ENCODE measurements at places on chromosomes 4 and X.

- DNase-seq = no peak
These were observed 107.0 kb downstream of the REPS2 start for GRCh38 chrX:17053502-17053901.

- no peak for DNase-seq
These were observed 15.0 kb downstream of the CFAP99 start for GRCh38 chr4:2433609-2434350.

DNA sequence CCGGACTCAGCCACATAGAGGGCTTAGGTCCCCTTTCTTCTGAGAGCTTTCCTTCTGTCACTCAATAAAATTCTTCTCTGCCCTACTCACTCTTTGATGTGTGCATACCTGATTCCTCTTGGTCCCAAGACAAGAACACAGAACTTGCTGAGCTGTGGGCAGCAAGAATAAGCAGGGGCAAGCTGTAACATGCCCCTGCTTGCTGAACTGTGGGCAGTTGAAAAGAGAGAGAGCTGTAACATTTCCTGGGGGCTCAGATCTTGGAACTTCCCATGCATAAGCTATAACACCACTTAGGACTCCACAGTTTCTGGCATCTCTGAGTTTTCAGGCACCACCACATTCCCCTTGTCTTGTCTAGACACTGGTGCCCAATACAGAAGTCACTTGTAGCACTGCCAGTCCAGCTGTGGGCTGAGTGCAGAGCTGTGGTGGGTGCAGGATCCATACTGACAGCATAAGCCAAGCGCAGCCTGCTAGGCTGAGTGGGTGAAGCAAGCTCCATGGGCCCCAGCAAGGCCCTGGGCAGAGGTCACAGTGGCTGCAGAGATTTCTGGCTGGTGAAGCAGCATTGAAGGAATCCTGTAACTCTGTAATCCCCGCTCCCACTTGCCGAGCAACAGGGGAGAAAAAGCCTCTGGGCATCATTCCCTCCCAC, 241.2 kb downstream of the PCDH10 start:
- no peak for DNase-seq

- no peak for DNase-seq
These were observed 8.5 kb downstream of the RAPGEF2 start for GRCh38 chr4:159111416-159111815.

DNA sequence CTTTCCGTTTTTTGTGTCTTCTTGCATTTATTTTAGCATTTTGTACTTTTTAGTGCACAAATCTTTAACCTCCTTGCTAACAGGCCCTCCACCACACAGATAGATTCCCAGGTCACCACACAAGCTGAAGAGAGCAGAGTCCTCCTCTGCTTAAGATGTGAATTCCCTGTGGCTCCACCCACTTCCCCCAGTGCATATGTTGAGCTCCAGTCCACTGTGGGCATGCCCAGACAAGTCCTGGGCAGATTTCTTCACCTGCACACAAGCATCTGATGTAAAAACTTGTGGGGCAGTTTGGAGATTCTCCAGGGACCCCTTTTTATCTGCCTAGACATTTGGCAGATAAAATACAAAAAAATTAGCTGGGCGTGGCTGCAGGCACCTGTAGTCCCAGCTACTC, 19.8 kb upstream of the PASD1 start:
- no peak for DNase-seq

DNA sequence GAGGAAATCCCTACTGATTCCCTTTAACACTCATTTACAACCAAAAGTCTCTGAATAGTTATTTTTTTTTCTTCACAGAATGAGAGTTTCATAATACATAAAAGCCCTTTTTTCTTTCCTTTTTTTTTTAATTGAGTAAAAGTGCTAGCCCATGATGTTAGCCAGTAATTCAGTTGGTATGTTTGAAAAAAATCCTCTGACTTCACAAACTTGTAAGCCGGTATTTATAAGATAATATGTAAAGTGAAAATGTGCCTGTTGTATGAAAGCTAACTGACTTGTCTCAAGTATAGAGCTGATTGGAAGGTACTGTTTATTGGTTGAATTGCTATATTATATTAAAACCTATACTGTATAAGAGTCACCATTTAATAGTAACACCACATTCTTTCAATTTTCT, 70.2 kb upstream of the NEIL3 start:
- no peak for DNase-seq

GRCh38 chrX:585115-585808, 45.3 kb upstream of the SHOX start:
- DNase-seq = no peak

DNA sequence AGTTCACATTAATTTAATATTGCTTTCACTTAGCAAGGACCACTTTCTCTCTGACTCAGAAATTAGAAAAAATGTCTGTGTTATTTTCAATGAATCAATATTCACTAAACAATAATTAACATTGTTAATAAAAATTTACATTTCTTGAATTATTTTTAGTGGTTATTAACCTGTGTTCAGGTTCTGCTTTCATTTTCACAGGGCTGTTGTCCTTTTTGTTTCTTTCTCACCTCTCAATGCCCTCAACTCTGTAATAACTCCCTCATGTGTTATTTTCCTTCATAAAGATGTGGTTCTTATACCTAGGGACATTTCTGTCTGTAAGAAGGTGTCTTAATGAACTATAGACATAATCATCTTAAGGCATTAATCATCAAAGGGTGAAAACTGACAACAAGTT, 43.1 kb upstream of the PRR27 start:
- no peak for DNase-seq

GRCh38 chr4:121875652-121876051, 5.4 kb upstream of the BBS7 start:
- DNase-seq = no peak

DNA sequence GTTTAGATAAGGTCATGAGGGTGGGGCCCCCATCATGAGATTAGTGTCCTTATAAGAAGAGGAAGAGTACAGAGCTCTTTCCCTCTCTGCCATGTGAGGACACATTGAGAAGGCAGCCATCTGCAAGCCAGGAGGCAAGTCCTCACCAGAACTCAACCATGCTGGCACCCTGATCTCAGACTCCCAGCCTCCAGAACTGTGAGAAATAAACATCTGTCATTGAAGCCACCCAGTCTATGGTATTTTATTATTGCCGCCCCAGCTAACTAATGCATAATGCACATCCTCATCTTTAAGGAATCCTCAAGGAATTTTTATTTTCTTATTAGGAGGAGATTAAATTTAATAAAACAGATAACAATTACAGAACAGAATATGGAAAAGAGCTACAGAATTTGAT, 16.7 kb upstream of the EXOSC9 start:
- DNase-seq = no peak

- no peak for DNase-seq
These were observed 158.0 kb upstream of the PRDX4 start for GRCh38 chrX:23509256-23509655.

GRCh38 chr4:35739308-35739707, 505.0 kb downstream of the ARAP2 start:
- DNase-seq = no peak

DNA sequence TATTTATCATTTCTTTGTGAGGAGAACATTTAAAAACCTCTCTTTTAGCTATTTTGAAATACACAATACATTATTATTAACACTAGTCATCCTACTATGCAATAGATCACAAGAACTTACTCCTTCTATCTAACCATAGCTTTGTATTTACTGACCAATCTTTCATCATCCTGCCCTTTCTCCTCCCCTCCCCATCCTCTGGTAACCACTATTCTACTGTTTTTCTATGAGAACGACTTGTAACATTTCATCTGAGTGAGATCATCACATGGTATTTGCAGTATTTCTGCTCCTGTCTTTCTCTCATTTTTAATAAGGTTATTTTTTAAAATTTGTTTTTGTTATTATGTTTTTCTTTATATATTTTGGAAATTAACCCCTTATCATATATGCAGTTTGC, 331.8 kb downstream of the TEX13C start:
- DNase-seq = no peak

GRCh38 chr4:104352211-104352610, 142.5 kb downstream of the CXXC4 start:
- DNase-seq = no peak

- DNase-seq = no peak
These were observed 20.5 kb downstream of the HADH start for GRCh38 chr4:108010167-108010566.

DNA sequence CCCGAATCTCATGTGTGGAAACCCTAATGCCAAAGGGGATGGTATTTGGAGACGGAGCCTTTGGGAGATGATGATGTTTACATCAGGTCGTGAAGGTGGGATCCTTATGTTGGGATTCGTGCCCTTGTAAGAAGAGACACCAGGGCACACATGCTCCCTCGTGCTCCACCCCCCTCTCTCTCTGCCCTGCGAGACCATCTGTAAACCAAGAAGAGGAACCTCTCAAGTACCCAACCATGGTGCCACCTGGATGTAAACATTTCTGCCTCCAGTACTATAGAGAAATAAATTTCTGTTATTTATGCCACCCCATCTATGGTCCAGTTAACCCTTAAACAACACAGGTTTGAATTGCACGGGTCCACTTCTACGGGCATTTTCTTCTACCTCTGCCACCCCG, 179.4 kb downstream of the DHRSX start:
- DNase-seq = no peak

GRCh38 chr4:1329408-1330371, 17.3 kb upstream of the UVSSA start:
- no peak for DNase-seq

- no peak for DNase-seq
These were observed 33.5 kb upstream of the CYBB start for GRCh38 chrX:37746218-37746941.

GRCh38 chr4:186172546-186172945, 18.8 kb upstream of the CYP4V2 start:
- DNase-seq = no peak

DNA sequence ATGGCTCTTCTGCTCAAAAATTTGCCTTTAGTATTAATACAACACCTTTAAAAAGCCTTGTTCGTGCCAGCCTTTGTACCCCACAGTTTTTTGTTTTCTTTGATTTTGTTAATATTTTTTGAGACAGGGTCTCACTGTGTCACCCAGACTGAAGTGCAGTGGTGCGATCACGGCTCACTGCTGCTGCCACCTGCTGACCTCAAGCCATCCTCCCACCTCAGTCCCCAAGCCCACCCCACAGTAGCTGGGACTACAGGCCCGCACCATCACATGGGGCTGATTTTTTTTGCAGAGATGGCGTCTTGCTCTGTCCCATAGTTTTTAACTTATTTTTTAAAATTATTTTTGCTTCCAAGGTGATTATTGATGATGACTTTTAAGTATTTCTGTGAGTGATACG, 134.0 kb downstream of the HTR2C start:
- DNase-seq = no peak

- DNase-seq = no peak
These were observed 18.0 kb downstream of the DGKQ start for GRCh38 chr4:955161-955921.

DNA sequence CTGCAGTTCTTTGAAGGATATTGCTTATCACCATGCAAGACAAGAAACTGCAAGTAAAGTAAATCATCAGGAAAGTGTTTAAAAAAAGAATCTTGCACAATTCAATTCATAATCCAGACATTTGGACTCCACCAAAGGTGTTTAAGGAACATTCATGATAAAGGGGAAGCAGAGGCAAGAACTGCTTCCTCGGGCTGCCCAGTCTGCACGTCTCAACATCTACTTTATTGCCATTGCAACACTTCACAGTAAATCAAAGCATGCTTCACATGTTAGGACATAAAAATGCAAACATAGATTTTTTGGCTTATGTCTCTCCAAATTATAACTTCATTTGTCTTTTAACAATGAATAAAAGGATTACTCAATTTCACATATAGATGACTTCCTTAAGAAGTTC, 42.5 kb downstream of the MID1 start:
- DNase-seq = no peak

DNA sequence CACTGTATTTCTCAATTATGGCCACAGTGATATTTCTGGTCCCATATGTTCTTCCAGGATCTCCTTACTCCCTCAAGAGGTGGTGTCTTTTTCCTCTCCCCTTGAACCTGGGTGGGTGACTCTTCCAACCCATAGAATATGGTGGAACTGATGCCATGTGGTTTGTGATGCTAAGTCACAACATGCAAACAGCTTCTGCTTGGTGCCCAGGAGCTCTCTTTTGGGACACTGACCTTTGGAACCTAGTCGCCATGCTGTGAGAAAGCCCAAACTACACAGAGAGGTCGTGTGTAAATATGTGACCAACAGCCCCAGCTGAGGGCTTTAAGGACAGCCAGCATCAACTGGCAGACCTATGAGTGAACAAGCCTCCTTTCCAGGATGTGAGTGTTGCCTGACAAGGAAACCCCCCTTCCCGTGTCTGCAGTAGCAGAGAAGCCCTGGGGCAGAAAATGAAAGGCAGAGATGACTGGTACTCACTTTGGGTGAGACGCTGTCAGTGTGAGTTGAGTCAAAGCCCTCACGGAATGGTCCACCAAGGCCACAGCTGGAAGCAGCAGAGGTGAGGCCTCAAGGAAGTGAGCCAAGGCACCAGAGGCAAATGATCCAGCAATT, 223.4 kb downstream of the BCOR start:
- DNase-seq = no peak

- no peak for DNase-seq
These were observed 35.5 kb downstream of the CFAP299 start for GRCh38 chr4:80371046-80371445.

DNA sequence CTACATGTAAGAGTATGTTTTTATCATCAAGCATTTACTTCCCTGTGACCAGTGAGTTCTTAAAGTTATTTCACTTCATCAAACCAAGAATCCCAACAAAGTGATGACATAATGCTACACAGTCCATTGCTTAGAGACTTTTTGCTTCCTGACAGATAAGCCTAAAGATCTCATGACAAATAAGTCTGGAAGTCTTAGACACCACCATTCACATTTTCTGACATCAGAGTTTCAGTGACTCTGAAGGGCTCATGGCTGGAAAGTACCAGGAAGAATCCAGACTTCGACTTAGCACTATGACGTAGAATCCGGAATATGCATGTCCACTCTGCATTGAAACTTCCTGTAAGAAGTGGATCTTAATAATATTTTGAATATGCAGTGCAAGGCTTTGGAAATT, 53.7 kb downstream of the CLDN22 start:
- no peak for DNase-seq

DNA sequence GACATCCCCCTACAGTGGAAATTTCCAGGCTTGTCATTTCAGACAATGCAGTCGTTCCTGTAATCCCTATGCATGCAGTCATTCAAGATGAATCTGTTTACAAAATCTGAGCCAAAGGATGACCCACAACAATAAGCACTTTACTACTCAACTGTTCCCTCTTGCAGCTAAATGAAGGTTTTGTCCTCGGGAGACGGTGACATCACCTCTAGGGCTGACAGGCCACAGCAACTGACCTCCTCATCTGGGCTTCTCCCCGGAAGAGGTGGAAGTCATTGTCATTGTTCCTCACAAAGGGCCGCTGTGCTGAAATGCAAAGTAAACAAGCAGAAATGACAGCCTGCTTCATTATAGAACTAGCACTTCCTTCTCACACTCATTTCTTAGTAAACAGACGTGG, 29.2 kb downstream of the CLRN2 start:
- DNase-seq = no peak

DNA sequence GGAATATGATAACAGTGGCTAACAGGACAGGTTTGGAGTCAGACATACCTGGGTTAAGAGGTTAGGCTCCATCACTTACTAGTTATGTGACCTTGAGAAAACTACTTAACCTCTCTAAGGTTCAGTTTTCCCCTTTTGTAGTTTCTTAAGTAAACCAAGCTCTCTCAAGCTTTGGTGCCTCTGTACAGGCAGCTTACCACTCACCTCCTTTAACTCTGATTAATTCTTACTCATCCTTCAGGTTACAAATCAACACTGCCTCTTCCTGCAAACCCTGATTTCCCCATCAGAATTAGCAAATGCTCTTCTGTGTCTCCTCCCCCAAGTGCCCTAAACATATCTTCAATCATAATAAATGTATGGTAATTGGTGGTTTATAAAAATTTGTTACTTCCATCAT, 3.5 kb upstream of the SERTM2 start:
- no peak for DNase-seq
